ENCODE measurements at places on chromosomes 3 and 15.

DNA sequence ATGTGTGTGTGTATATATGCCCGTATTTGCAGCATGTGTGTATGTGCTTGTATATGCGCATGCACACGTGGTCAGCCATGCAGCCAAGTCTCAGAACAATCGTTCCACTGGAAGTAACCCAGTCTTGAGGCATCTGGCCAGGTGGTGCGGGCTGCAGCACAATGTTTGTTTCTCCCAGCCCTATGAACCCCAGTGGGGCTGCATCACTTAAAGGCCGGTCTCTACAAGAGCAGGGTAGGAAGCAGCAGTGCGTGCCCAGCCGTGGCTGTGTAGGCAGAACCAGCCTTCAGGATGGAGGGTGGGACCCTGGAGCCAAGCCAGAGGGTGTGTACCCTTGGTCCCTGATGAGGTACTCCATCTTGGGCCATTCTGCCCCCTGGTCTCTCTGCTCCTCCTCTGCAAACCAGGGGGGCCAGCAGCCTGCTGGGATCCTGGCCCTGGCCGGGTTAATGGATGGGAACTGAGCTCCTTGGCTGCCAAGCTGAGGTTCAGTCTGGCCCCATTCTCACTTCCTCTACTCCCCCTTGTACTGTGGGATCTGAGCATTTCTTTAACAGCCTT is 11.8 kb downstream of the KLF13 start:
- DNase-seq = no peak

GRCh38 chr3:172375206-172375850 is 72.9 kb downstream of the GHSR start:
- DNase-seq = no peak

DNA sequence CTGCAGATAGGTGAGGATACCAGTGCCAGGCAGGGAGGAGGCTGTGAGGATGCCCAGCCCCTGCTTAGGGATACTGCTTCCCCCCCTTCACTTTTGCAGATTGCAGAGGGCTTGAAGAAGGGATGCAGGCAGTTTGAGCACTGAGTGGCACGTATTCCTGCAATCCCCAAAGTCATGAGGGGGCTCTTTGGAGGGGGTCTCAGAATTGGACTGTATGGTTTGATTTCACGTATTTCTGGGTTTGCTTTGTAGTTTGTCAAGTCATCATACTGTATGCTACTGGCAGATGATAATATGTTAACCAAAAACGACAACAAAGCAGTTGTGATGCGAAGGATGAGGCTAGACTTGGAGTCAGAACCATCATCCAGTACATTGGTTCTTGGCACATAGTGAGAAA is 28.1 kb downstream of the CHST14 start:
- no peak for DNase-seq

GRCh38 chr3:114624047-114624445 is 330.2 kb downstream of the TIGIT start:
- DNase-seq = no peak

- no peak for DNase-seq
These were observed 193.0 kb downstream of the ATP10A start for GRCh38 chr15:25670025-25670554.

GRCh38 chr3:117531078-117531767 is 821.6 kb downstream of the TUSC7 start:
- DNase-seq = no peak

GRCh38 chr3:190594171-190594570 is 80.3 kb downstream of the IL1RAP start:
- no peak for DNase-seq

DNA sequence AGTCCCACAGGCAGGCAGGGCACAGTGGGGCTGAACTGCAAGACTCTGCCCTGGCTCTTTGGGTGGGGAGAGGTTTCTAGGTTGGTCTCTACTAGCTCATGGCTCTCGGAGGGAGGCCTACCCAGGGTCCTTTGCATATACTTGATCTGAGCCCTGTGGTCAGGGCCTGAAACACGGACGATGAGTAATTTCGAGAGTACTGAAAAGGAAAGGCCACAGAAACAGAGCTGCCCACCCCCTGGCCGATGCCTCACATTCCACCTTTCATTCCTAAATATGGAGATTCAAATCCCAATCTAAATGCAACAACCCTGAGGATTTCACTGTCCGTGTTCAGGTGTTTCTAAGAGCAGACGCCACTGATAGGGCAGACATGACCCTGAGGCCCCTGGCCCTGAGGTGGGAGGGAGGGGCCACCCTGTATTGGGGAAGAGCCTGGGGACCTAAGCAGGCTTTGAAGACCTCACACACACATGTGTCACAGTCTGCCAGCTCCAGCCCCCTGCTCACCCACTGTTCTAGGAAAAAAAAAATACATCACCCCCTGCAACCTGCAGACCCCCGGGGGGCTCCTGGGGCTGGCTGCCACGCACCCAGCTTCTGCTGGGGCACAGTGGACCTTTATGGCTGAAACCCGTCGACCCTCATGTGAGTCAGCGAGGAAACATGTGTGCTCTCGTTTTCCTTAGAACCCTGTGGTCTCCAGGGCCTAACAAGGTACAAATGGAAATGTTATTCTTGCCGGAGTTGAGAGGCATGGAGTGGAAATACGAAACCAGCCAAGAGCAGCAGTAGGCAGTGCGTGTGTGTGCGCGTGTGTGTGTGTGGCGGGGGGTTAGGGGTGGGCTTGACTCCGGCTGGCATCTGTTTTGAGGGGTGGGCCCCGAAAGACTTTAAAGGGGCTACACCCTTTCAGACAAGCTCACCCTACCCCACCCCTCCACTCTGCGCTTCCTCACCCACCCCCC is 112.7 kb downstream of the CHSY1 start:
- DNase-seq = no peak

- DNase-seq = no peak
These were observed 90.7 kb downstream of the NR2F2 start for GRCh38 chr15:96421178-96421601.

- DNase-seq = no peak
These were observed 298.6 kb downstream of the ADAMTS17 start for GRCh38 chr15:100043068-100043641.

- DNase-seq = no peak
These were observed 242.1 kb upstream of the PDZRN3 start for GRCh38 chr3:73866846-73867245.

GRCh38 chr3:99576904-99577559 is 61.4 kb upstream of the COL8A1 start:
- no peak for DNase-seq

GRCh38 chr3:32644380-32644779 is 40.6 kb upstream of the CNOT10 start:
- DNase-seq = no peak

- DNase-seq = no peak
These were observed 93.1 kb downstream of the RBPMS2 start for GRCh38 chr15:64682255-64682654.

- DNase-seq = no peak
These were observed 11.5 kb upstream of the CLRN1 start for GRCh38 chr3:150984066-150984465.

DNA sequence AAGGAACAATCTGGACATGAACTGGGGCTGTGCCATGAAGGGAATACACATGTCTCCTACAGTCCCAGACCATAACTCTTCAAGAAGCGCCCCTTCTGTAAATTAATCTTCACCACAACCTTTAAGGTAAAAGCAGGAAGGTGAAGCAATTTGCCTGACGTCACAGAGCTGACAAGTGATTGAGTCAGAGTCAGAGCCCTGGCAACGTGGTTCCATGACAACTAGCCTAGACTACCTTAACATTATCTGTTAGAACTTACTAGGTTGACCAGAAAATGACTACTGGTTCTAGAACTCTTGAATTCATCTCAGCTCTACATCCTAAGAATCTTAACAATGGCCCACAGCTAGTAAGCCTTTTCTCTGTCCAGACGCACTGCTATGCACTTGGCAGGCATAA is 124.6 kb downstream of the NTRK3 start:
- DNase-seq = no peak

GRCh38 chr15:70066447-70066846 is 31.3 kb downstream of the TLE3 start:
- no peak for DNase-seq

GRCh38 chr15:57290187-57290586 is 86.1 kb upstream of the CGNL1 start:
- DNase-seq = no peak
